Osteoblast (primary cell): ENCODE measurements at places on chromosomes 12 and 14. TPM values are rescaled to one million over a fixed set of nuclear protein-coding genes. Genes with fewer than 3 reads are reported as not detected.

DNA sequence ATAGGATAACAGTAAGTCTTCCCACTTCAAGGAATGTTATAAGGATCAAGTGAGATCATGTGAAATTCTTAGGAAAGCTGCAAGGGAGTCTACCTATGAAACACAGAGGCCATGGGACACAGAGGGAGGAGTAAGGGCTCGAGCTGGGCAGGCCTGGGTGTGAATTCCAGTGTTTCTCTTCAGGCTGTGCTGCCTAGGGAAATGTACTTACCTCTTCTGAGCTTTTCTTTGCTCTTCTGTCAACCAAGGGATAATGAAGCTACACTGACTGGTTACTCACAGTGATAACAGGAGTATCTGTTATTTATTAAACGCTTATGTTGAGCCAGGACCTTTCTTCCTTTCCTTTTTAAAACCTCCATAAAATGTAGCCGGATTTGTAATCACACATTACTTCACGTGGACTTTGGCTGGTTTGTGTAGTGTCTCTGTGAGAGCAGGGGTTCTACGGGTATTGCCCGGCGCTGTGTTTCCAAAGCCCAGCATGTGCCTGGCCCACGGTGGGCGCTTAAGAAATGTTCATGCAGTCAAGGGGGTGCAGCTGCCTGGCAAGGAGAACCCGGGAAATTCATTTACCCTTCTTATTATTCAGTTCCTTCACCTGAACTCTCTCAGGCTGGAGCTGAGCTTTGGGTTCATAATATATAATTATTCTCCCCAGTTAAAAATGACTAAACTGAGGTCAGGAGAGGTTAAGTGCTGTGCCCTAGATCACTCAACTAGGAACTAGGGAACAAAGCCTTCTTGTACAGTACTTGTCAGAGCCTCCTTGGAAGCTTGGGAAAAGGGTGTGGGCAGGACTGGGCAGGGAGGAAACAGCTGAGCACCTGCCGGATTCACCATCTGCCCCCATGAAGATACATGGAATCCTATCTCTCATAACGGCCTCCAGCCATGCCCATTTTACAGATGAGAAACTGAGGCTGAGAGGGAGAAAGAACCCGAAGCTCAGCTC, 214.2 kb downstream of the CACNA1C start:
- DNase-seq: no peak

DNA sequence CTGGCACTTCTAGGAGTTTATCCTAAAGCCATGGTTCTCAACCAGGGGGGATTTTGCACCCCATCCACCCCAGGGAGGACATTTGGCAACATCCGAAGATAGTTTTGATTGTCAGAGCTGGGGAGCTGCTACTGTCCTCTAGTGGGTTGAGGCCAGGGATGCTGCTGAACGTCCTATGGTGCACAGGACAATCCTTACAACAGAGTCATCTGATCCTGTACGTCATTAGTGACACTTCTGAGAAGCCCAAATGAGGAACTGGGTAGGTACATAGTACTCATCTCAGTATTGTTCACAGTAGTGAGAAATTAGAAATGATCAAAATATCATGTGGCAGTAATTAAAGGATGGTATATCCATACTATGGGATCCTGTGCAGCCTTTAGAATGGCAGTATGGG, 185.1 kb downstream of the CHST11 start:
- no peak for DNase-seq

DNA sequence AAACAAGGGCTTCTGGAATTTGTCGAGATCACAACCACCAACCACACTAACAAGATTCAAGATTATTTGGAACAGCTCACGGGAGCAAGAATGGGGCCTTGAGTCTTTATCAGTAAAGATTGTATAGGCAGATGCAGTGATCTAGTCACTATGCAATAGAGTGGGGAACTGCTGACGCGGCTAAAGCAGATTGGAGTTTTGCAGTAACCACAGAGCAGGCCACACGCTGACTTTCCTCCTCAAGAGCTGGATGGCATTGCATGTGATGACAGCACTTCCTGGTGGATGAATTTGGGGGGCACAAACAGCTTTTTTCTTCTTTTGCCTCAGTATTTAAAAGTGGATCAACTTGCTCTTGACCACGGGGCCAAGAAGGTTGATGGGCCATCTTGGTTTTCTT, 46.0 kb downstream of the KCNK13 start:
- no peak for DNase-seq

GRCh38 chr12:19925841-19926240, 442.5 kb upstream of the PDE3A start:
- DNase-seq: no peak

- DNase-seq: no peak
Observed at GRCh38 chr12:82448911-82449578, 90.7 kb downstream of the METTL25 start.

- no peak for DNase-seq
Observed at GRCh38 chr14:39241637-39242036, 7.9 kb downstream of the MIA2 start.

- no peak for DNase-seq
Observed at GRCh38 chr14:64698903-64699302, 5.3 kb upstream of the PLEKHG3 start.

GRCh38 chr12:113065126-113066007, 8.8 kb downstream of the DTX1 start:
- DNase-seq: peak; percentile 92

DNA sequence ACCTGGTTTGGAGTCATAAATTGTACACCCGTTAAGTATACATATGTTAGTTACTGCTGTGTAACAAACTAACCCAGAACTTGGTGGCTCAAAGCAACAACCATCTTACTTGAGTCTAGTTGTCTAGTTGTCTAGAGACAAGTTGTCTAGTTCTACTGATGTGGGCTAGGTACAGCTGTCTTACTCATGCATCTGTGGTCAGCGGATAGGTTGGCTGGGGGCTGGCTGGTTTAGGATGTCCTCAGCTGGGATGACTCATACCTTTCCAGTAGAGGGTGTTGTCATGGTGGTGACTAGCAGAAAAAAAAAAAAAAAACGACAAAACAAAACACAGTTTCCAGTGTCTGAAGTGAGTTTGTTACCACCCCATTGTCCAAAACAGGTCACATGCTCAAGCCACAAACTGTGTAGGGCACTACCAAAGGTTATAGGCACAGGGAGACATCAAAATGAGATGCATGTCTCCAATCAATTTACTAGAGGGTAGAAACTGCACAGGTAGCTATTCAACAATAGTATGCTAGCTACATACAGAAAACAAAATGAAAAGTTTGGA, 680.3 kb downstream of the MED13L start:
- DNase-seq: no peak

DNA sequence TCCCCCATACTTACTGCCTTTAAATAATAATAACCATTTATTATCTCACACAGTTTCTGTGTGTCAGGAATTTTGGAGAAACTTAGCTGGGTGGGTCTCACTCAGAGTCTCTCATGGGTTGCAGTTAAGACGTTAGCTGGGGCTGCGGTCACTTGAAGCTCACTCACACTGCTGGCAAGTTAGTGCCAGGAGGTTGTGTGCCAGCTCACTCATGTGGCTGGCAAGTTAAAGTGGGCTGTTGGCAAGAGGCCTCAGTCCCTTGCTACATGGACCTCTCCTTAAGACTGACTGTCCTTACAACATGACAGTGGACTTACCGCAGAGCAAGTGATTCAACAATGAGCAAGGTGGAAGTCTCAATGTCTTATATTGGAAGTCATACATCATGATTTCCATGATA, 61.3 kb upstream of the AVPR1A start:
- no peak for DNase-seq

GRCh38 chr12:130143136-130143535, 19.1 kb upstream of the FZD10 start:
- DNase-seq: no peak

- DNase-seq: no peak
Observed at GRCh38 chr12:67202011-67202677, 67.0 kb upstream of the CAND1 start.

DNA sequence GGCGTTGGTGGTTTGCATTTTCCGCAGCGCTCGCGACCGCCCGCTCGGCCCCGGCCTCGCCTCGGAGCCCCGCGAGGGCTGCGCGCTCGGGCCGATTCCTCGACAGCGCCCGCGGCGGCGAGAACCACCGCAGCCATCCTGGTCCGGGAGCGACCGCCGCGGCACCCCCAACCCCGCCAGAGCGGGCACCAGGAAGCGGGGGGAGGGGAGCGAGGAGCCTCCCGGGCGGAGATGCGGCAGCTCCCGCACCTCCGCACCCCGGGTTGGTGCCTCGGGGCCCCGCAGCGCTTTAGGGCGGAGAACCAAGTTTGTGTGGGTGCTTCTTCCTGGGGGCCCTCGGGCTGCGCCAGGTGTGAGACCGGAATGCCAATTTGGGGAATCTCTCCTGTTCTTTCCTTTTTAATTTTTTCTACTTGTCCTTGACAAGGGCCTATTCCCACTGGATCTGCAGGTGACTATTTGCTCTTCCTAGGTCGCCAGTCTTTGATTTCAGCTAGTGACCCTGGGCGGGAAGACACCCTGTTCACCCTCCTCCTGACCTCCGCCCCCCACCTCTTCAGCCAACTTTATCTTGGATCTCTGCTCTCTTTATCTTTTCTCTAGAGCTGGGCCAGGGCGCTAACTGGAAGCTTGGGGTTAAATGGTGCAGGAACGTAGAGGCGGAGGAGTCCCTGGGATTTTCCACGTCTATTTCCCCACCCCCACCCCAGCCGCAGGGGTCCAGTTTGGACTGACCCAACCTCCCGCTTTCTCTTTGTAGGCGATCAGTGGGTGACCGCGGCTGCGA, at the start of gene SOCS2:
TSS of gene SOCS2 (plus strand) at position 751 of the 787 bp plus-strand sequence. CDS start 223 bp downstream, outside the sequence.
- peak; percentile 77 for DNase-seq

DNA sequence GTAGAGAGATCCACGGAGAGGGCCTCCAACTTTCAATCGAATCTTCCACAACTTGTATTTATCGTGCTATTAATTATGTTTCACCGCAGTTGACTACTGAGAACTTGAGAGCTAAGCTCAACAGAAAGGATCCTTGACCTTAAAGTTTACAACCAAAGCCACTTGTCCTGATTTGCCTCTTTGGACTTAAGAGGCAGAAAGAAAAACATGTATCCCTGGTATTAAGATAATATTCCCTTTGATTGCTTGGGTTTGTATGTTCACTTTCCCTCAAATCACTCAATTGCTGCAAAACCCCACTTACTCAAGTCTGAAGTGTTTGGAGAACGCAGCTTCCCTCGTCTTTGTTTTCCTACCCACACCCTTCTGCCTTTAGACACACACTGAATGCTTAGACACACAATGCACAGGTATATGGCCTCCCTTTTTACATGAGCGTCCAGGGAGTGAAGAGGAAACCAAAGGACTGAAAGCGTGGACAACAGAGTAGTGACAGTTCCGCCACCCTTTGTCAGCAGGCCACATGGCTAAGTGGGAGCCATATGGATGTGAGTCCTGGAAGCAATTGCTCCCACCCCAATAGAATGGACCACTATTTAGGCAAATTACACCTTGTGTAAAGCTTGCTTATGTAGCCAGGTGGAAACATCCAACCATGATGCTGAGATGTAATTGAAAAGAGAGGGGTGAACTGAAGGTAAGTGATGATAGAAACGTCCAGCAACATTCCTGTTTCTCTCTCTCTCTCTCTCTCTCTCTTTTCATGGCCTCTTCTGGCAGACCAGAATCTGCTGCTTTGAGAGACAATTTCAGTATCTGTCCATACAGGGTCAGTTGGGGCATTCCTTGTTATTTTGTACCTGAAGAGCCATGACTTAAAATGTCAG, 1.4 kb upstream of the PKP2 start:
- DNase-seq: peak; percentile 76

- DNase-seq: no peak
Observed at GRCh38 chr14:98665007-98665406, 607.0 kb downstream of the BCL11B start.

DNA sequence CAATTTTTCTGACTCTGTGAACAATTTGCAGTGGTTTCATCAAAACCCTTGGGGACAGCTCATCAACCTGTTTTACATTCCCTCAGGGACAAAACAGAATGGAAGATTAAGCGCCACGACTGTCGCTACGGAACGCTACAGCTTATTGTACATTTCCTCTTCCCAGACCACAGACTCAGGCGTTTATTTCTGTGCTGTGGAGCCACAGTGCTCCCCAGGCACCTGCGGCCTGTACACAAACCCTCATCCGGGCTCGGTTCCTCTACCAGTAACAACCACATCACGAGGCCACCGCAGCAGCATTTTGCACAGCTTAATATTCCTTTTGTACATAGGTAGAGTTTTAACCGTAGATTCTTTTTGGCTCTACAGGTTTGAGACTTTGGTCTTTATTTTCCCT, 397.4 kb upstream of the OR4E1 start:
- DNase-seq: no peak

DNA sequence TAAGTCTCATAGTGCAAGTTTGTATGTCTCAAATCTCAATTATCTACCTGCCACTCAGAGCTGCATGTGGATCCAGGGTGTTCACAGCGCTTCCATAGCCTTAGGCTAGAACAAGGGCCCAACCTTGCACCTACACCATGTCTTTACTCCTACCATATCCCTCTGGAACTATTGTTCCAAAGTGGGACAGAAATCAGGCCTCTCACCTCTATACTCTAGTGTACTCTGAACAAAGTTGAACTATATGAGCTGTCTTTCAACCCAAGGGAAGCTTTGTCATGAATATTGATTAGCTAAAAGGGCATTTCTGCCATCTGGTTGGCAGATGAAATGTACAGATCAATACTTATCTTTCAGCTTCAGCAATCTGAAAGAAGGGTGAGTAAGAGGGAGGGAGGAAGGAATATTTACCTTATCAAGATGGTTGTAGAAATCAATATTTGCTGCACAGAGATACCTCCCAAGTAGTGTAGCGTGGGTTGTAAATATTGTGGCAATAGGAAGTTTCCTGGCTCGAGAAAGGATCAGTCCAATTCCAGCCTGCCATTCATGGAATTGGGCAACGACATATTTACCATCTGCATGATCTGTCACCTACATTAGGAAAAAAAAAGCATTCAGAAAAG, 30.8 kb downstream of the GYS2 start:
- no peak for DNase-seq

- no peak for DNase-seq
Observed at GRCh38 chr12:10554228-10554755, 48.6 kb downstream of the EIF2S3B start.

Gene CCND2
- total RNA-seq: 1.5 and 2.5 TPM in 2 replicates

Gene GDF3
- not detected in 2 replicates for total RNA-seq

Gene LMNTD1
- total RNA-seq: not detected in 2 replicates

Gene CD163L1
- total RNA-seq: under 0.01 and 0.88 TPM in 2 replicates

Gene RIN3
- total RNA-seq: 7.6 and 10.3 TPM in 2 replicates

Gene B3GNT4
- not detected in 2 replicates for total RNA-seq

Gene CEBPE
- not detected in 2 replicates for total RNA-seq

Gene FAR2
- total RNA-seq: 7.7 and 10.5 TPM in 2 replicates
